Activated CD4-positive, alpha-beta T cell treated with anti-CD3 and anti-CD28 coated beads for 24 hours (primary cell): ENCODE measurements at places on chromosomes 16 and 17.

DNA sequence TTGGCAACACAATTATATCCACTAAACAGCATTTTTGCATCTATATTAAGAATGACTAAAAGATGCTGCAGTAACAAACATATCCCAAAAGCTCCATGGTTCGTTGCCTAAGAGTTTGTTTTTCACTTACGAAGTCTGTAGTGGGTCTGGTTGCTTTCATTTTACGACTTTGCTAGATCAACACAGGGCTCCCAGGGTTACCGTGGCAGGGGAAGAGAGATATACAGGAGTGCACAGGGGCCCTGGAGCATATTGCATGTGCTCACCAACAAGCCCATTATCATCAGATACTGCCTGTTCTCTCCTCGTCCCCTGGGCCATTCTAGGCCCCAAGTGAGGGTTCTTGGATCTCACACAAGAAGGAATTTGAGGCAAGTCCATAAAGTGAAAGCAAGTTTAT, 3.1 kb upstream of the MMP2 start:
- DNase-seq: no peak

GRCh38 chr17:29847118-29847517, 82.9 kb downstream of the SSH2 start:
- DNase-seq: no peak

- DNase-seq: no peak
Observed at GRCh38 chr17:73802314-73802713, 158.1 kb upstream of the SDK2 start.

DNA sequence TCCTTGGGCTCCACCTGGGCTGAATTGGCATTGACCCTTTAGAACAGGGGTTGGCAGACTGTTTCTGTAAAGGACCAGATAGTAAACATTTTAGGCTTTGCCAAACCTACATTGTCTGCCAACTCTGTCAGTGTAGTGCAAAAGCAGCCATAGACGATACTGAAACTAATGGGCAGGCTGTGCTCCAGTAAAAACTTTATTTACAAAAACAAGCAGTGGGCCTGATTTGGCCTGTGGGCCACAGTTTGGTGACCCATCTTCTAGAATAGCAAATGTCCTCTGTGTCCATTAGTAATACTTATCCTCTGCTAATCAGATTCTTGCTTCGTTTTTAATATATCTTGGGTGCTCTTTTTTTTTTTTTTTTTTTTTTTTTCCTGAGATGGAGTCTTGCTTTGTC, 6.2 kb downstream of the UTP4 start:
- DNase-seq: no peak

DNA sequence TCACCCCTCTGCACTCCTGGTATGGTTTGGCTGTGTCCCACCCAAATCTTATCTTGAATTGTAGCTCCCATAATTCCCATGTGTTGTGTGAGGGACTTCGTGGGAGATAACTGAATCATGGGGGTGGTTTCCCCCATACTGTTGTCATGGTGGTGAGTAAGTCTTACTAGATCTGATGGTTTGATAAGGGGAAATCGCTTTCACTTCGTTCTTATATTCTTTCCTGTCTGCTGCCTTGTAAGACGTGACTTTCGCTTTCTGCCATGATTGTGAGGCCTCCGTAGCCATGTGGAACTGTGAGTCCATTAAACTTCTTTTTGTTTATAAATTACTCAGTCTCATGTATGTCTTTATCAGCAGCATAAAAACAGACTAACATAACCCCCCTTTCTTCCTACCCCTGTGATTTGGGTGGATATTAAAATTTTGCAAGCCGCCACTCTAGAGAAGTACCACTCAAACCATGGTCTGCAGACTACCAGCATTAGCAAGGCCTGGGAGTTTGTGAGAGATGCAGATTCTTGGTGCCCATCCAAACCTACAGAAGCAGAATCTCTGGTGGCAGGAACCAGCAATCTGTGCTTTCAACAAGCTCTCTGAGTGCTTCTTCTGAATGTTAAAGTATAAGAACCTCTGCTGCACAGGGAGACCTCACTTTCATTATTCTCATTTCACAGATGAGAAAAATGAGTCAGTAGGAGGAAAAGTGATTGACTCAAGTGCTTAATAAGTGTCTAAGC, 999.5 kb upstream of the EEF2KMT start:
- DNase-seq: no peak

DNA sequence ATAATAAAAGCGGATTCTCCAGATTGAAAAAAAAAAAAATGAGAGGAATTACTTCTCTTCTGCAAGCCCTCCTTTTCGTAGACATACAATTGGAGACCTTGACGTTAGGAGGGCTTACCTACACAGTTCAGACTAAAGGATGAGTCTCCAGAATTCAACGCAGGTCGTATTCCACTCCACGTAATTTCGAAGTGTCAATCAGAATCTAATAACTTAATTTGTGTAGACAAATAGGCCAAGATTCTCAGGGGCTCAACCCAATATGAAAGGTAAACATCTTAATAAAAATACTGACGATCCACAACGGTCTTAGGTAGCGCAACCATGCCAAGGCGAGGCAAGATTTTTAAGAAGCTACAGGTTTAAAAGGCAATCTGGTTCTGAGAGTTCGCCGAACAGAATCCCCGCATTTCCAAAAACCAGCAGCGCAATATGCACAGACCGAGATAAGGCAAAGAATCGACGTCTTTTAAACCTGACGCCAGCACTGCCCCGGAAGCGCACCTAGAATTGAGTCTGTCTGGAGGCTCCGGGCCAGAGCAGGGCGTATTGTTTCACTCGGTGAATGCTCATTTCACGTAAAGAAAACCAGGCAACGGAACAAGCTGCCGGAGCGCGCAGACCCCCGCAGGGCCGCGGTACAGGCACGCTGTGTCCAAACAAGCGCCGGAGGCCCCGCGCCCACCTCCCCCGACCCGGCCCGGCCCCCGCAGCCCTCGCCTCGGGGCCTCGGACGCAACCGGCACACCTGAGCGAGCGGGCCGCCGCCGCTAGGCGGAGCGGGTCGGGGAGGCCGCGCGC, 623 bp downstream of the MBTPS1 start:
- DNase-seq: peak; percentile 23

DNA sequence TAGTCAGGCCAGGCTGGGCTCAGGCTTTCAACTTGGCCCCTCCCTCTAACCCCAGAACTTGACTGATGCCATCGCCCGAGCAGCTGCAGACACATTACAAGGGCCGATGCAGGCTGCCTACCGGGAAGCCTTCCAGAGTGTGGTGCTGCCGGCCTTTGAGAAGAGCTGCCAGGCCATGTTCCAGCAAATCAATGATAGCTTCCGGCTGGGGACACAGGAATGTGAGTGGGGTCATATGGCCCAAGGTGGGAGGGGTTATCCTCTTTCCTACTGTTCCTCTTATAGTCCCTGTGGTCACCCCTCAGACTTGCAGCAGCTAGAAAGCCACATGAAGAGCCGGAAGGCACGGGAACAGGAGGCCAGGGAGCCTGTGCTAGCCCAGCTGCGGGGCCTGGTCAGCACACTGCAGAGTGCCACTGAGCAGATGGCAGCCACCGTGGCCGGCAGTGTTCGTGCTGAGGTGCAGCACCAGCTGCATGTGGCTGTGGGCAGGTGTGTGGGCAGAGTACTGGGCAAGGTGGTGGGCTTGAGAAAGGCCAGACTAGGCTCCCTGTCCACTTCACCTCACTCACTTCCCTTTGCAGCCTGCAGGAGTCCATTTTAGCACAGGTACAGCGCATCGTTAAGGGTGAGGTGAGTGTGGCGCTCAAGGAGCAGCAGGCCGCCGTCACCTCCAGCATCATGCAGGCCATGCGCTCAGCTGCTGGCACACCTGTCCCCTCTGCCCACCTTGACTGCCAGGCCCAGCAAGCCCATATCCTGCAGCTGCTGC, 2.1 kb upstream of the NRN1L start:
- no peak for DNase-seq

GRCh38 chr17:36722121-36722902, 120.9 kb downstream of the MRM1 start:
- DNase-seq: peak; percentile 66

- no peak for DNase-seq
Observed at GRCh38 chr16:72902206-72902605, 145.7 kb downstream of the ZFHX3 start.

DNA sequence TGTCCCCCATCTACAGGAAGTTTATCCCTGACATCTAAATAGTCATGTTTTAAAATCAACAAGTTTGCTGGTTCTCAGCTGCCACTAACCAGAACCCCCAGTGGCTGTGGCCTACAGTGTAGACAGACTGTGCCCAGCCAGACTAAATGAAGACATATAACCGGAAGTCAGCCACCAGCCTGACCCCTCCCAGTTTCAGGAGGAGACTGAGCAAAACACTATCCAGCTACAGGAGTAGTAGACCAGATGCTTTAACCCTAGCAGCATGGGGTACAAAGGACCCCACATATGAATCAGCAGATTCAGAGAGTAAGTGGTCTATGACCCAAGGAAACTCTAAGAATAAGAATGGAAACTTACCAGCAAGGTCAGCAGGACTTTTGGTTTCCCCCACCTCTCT, 83.4 kb downstream of the HIC1 start:
- DNase-seq: no peak

GRCh38 chr16:73404001-73404400, 356.1 kb upstream of the ZFHX3 start:
- DNase-seq: no peak

DNA sequence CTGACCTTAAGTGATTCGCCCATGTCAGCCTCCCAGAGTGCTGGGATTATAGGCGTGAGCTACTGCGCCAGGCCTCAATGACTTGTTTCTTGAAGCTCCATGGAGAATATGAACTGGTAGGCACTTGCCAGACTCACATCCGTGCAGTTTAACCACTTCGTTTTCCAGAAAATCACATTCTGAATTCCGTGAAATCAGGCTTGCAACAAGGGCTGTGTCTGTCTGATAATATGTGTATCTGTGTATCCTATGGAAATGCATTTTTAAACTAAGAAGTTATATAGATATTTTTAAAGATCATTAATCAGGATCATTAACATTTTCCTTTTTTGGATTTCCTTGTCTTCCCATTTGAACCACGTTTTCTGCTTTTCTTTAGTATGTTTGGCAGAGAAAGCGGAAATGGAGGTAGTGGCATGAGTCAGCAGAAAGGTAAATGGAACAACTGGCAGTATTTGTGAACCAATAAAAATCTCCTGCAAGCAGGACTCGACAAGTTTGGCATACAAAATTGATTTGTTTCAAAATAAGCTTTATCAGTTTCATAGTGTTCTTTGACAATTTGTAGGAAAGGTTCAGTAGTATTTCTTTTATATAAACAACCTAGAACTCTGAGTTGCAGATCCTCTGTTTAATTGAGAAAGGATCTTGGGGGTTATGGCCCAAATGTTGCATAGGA, 33.0 kb downstream of the USP10 start:
- DNase-seq: no peak

DNA sequence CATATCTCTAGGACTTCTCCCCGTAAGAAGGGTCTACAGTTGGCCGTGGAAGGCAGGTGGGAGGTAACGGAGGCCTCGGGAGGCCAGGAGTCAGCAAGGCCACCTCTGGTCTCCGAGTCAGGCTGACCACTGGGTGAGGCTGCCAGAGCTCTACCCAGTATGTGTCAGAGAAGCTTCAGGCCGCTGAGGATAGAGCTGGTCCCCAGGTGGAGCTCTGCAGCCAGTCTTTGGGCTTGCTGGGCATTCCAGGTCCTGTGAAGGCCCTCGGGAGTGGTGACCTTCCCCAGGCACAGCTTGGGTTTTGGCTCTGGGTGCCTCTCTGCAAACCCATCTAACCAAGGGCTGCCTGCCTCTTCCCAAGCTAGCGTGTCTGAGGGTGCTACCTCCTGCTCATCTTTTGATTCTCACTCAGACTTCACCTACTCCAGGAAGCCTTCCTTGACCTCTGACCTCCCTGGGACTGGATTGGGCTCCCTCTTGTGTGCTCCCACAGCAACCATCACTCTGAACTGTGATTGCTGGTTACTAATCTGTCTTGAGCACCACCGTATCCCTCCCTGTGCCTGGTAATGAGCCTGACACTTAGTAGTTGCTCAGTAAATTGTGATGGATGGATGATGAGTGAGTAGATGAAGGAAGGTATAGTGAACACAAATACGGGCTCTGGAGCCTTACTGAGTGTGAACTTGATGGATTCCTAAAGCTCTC, 22.3 kb downstream of the RHBDL3 start:
- no peak for DNase-seq

DNA sequence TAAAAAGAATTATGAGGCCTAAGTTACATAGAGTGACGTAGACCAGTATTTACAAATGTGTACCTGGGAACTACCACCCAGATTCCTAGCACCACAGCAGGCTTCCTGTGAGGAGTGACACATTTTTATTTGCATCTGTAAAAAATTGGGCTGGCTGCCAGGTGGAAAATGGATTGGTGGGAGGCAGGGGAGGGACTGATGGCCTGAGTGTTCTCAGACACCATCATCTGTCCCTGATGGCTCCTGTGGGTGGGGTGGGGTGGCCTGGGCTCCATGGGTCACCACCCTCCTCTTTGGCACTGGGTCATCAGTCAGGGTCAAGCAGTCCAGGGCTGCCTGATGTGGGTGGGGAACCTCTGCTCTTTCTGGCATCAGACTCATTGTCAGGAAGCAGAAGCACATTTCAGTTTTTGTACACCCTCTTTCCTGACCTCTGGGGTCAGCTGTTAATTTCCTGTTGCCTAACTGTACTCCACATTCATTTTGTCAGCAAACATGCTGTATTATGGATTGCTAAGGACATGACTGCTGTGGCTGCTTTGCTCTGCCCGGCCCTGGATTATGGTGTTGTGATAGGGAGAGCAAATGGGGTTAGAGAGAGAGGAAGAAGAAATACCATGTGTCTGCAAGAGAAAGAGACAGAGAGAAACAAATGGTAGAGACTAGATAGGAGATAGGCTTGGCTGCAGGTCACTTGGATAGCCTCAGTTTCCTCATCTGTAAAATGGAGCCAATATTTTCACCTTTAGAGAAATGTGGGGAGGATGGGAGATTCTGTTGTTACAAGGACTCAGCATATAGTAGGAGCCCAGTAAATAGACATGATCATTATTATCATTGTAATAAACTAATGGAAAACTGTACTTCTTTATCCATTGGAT, 11.6 kb upstream of the MFAP4 start:
- no peak for DNase-seq

- no peak for DNase-seq
Observed at GRCh38 chr16:85330006-85330693, 217.9 kb upstream of the CIBAR2 start.

DNA sequence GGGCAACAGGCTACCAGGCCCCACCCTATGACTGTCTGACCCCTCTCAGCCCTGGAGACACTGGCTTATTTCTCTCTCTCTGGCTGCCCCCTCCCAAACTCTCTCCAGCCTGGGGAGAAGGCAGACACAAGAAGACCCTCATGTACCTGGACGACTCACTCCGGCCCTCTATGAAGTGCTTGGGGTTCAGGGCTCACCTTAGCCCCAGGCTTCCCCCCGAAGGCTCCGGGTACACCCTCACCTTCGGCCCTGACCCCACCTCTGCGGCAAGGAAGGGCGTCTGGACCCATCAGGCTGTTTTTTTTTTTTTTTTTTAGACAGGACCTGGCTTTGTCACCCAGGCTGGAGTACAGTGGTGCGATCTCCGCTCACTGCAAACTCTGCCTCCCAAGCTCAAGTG, 906 bp upstream of the CARMIL2 start:
- DNase-seq: no peak
